HepG2 (cell line): ENCODE measurements at places on chromosomes 12 and 14.

DNA sequence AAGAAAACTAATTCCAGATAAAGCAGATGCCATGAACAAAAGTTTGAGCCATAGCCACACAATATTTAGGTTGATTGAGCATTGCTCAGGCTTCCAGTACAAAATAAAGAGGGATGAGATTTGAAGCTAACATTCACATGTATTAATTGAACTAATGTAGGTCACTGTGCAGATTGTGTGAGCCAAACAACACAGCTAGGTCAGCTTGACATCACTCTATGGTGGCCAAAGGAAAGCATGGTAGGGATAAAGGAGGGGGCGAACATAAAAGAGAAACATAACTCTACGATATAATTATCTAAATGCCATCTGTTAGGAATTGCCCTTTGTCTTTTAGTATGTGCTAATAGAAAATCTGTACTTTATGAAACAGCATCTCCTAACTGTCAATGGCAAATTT lies 477.7 kb upstream of the SYT1 start:
- DNase-seq, result no peak

DNA sequence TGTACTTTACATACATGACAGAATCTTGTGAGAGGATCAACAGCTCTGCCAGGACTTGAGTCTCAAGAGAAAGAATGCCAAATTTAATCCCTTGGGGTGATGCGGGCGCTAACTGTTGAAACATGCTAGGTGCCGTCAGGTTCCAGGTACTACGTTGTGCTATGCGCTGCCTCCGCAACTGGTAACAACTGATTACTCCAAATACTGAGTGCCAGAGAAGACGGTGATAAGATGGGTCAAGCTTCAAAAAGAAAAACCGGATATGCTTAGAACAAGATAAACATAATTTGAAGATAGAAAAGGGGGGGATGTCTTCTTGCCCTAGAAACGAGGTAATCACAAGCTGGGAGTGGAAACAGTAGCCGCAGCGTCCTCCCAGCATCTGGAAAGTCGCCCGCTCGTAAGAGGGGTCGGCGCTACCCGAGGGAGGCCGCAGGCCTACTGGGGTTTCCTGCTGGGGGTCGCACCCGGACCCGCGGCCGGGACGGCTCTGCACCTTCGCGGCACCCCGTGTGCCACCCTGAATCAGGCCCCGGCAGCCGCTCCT lies 678 bp downstream of the ZBTB25 start:
- DNase-seq, result no peak

DNA sequence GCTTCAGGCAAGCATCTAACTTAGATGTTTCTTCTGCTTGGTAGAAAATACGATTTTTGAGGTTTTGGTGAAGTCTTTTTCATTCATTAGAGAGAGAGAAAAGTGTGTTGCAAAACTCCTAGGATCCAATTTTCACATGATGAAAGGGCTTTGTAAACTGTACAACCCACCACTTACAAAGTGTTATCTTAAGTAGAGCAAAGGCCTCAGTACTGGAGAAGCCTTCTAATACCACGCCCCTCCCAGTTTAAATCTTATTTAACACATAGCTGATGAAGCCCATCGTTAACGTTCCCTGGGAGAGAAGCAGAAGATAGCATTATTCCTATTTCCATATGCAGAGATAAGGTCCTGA lies 869 bp downstream of the APOLD1 start:
- DNase-seq, result no peak

GRCh38 chr14:53103636-53104340 lies 49.3 kb downstream of the DDHD1 start:
- DNase-seq, result no peak

DNA sequence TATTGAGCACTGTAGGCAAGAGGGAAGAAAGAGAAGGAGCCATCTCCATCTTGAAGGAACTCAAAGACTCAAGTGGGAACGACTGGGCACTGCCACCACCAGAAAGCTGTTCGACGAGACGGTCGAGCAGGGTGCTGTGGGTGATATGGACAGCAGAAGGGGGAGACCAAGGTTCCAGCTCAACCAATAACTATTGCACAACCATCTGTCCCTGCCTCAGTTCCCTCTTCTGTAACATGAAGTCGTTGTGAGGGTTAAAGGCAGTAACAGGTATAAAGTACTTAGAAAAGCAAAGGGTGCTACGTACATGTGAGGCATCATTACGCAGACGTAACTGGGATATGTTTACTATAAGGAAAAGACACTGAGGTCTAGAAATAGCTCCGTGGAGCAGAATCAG lies 13.9 kb upstream of the BDKRB1 start:
- no peak for DNase-seq

DNA sequence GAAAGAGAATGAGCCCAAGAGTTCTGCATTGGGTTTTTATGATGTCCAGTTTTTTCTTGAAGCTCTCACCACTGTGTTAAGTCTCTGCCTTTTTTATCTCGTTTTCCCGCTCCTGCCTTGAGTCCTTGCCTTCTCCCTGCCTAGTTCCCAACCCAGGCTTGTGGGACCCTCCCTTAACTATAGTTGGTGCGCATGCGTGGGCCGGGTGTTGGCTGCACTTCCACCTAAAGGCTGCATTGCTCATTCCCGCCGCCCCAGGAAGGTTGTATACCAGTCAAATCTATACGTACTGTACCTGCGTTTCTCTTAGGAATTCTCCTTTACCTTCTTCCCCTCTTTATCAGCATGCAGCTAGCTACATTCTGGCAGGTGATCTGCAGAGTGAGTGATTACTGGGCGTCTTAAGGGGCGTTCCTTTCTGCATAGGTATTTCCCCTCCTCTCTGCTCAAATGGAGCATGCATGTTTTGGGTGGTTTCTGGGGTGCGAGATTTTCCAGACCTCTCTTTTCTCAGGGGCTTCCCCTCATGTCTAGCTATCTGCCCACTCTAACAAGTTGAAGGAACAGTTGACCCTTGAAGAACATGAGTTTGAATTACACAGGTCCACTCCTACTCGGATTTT lies 6.6 kb upstream of the REP15 start:
- no peak for DNase-seq

DNA sequence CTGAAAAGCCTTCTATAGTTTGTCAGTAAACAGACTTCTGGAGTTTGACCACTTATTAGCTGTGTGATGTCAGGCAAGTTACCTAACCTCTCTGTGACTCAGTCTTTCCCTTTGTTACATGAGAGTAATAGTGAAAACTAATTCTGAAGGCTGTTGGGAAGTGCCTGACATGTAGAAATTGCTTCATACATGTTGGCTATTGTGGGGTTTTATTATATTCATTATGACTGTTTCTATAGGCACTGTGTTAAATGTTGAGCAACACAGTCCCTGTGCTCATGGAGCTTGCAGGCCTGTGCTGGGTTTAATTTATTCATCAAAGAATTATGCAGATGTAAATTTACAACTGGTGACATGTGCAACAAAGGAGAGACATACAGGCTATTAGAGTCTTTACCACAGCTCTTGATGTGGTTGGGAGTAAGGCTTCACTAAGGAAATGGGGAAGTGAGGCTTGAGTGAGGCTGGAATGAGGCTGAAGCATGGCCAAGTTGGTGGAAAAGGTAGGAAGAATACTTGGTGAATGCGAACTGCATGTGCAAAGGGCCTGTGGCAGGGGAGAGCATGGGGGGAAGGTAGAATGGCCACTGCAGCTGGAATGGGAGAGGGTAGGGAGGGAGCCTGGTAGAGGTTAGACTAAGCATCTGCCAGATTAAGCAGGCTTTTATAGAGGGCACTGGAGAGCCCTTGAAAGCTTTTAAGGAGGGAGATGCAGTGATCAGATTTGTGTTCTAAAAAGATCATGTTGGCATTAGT lies 236.4 kb upstream of the CRY1 start:
- DNase-seq, result no peak

DNA sequence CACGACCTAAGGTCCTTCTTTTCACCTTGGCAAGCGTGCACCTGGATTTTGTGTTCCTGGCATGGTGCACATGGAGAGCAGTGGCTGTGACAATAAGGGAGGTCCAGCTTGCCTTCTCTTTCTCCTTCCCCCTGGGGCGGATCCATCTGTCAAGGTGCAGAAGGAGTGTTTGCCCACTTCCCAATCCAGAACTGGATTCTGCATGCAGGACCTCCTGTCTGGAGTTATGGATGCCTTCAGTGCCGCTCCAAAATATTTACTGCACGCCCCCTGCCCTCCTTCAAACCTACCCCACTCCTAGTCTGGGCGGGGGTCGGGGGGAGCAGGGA lies 192.7 kb downstream of the DPF3 start:
- DNase-seq, result no peak

DNA sequence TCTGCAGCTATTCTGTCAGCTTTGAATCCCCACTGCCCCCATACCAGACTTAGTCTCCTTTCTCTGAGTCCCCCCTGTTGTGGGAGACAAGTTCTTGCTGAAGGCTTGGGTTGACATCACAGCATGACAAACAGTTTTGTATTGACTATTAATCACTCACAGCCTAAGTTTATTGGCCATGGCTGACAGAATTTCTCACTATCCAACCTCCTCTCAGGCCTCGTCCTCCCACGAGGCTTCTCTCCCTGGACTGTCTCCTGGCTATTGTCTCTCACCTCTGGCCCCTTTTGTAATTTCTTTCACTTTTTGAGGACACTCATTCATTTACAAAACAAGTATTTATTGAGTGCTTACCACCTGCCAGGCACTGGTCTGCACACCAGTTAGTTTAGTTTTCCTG lies 35.2 kb upstream of the DCD start:
- DNase-seq, result no peak

DNA sequence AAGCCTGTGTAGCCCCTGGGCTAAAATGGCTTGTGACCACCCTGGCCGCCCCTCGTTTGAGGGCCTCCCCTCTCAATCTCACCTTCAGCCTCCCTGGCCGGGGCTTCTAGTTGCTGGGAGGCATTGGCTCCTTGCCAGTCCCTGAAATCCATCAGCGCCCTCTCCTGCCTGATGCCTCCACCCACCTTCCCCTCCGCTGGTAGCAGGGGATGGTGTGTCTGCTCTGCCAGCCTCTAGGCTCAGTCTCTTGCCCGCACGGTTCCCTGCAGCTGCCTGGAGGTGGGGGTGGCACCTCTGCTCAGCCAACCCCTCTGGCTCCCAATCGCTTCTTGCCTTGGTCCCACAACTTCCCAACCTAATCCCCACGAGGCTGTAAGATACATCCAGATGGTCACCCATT lies 167.9 kb downstream of the PHETA1 start:
- DNase-seq, result no peak

DNA sequence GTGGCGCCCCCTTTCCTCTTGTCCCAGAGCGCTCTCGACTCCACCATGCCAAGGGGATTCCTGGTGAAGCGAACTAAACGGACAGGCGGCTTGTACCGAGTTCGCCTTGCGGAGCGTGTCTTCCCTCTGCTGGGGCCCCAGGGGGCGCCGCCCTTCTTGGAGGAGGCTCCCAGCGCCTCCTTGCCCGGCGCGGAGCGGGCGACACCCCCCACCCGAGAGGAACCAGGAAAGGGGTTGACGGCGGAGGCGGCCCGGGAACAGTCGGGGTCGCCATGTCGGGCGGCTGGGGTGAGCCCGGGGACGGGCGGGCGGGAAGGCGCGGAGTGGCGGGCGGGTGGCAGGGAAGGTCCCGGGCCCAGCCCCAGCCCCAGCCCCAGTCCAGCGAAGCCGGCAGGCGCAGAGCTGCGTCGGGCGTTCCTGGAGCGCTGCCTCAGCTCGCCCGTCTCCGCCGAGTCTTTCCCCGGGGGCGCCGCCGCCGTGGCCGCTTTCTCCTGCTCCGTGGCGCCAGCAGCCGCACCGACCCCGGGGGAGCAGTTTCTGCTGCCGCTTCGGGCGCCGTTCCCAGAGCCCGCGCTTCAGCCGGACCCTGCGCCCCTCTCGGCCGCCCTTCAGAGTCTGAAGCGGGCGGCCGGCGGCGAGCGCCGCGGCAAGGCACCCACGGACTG lies 376 bp downstream of the INSM2 start:
- DNase-seq, result no peak

DNA sequence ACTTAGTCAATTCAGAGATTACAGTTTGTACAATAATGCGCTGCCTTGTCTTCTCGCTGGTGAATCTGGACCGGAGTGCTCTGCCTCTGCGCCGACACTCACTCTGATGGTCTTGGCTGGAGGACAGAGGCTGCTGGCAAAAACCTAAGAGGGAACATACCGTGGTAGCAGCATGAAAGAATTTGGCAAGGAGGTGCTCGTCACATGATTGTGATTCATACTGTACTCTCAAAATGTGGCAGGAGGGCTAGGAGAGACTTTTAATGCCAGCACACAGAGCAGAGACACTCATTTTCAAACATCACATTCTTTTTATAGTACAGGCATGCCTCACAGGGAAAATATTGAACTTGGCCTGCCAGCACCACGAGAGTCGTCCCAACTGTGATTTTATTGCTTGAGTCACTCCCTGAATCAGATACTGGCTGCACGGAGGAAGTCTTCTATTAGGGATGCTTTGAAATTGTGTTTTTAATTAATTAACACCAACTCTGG lies 67.8 kb downstream of the HMGA2 start:
- DNase-seq, result no peak

DNA sequence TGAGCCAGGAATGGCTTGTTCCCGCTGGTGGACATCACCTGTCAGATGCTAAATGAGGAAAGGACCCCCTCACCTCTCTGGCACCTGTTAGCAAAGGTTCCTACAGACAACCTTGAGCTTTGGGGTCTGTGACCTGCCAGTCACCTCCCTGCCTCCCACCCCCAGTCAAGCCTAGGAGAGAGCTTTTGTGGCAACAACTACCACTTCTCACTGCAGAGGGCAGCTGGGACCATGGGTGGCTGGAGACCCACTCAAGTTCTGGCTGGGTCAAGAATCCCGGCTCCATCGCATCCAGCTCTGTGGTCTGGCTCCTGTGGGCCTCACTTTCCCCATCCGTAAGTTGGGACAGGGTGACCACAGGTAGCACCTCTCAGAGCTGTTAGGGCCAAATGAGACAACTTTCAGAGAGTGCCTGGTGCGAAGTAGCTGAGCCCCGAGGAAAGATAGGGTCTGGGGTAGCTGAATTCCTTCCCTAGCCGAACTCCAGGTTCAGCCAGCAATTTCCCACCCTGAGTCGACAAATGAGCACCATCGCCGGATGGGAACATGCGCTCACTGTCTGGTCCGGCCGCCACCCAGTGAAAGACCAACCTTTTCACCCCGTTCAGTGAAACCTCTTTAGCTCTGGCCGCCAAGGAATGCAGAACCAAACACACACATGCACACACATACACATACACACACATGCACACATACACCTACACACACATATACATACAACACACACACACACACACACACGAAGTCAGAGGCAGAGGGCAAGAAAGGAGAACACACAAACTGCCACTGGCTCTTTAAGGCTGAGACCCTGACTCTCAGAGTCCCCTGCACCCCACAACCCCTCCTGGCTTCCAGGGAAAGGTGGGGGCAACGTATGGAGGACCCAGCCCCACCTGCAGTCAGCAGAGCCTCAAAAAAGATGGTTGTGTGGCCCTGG lies 1.9 kb downstream of the TMEM119 start:
- no peak for DNase-seq

GRCh38 chr14:21494902-21495762 lies 16.0 kb downstream of the METTL3 start:
- DNase-seq, result no peak

GRCh38 chr14:74244115-74244514 lies 4.9 kb downstream of the VSX2 start:
- no peak for DNase-seq

GRCh38 chr12:99495799-99496198 lies 151.8 kb upstream of the GARIN6 start:
- DNase-seq, result no peak
